Effector memory CD4-positive, alpha-beta T cell (primary cell): ENCODE measurements at places on chromosomes 1 and 21.

GRCh38 chr1:233081735-233082134, 131.3 kb downstream of the NTPCR start:
- DNase-seq, result no peak

GRCh38 chr1:204335085-204335484, 24.6 kb downstream of the PLEKHA6 start:
- no peak for DNase-seq

DNA sequence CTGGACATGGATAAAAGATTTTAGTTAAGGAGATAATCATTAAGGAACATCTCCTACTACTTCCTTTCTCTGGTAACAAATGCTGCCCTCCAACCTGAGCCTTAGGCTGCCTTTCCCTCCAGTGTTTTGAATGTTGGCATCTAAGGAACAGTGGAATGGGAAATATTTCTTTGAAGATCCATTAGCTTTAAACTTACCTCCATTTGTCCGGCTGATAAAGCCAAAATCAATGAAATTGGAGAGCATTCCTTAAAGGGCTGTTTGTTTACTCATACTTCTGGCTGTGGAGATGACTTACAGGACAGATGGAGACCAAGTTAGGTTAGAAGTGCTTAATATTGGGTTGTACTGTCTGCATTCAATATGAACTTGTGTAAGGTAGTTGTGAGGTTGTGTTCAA, 439.1 kb downstream of the PLA2G4A start:
- DNase-seq, result no peak

- DNase-seq, result no peak
Measured at GRCh38 chr1:153178922-153179321, 24.3 kb upstream of the LELP1 start.

GRCh38 chr1:248140846-248141245, 4.1 kb upstream of the OR2M5 start:
- DNase-seq, result no peak

DNA sequence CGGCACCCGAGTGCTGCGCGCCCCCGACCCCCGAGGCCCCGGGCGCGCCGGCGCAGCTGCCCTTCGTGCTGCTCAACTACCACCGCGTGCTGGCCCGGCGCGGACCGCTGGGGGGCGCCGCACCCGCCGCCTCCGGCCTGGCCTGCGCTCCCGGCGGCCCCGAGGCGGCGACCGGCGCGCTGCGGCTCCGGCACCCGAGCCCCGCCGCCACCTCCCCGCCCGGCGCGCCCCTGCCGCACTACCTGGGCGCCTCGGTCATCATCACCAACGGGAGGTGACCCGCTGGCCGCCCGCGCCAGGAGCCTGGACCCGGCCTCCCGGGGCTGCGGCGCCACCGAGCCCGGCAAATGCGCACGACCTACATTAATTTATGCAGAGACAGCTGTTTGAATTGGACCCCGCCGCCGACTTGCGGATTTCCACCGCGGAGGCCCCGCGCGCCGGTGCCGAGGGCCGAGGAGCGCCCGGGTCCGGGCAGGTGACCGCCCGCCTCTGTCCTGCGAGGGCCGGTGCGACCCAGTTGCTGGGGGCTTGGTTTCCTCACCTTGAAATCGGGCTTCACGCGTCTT, 49.0 kb downstream of the SIM2 start:
- no peak for DNase-seq

GRCh38 chr1:83697961-83698360, 301.0 kb downstream of the TTLL7 start:
- DNase-seq, result no peak

- DNase-seq, result no peak
Measured at GRCh38 chr1:211017075-211017718, 116.8 kb downstream of the KCNH1 start.

DNA sequence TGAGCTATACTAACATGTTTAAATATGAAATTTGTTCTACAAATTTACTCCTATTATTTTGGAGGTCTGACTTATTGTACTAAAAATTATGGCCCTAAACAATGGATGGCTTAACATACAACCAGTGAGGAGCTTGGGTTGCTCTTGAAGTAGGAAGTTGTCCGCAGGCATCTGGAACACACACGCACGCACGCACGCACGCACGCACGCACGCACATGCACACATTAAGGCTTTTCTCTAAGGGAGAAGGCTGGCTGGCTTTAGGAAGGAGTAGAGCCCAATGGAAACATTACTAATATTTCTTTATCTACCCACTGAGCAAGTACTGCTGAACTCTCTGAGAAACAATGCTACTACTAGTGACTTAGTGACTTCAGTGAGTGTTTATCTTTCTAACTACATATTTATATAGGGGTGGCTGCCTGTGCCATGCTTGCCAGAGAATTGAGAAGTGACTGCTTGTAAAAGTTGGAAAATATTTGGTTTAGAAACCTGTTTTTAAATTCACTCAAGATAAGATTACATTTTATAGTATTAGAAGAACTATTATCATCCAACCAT, 16.2 kb upstream of the ARHGAP29 start:
- DNase-seq, result no peak

DNA sequence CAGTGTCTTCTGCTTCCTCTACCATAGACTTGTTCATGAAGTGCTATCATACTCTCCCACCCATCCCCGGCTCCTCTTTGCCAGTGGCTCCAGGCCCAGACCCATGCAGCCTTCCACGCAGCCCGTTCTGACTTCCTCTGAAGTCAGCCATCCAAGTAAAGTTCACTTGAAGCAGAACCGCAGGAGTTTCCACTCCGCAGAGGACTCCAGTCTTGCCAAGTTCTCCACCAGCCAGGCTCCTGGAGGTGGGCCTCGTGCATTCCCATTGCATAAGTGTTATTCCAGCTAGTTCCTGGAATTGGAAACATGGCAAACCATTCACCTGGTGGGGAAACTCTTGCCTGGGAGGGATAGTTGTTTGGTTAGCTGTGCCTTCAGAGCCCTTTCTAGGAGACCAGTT, 185.1 kb downstream of the PLPP3 start:
- DNase-seq, result no peak
